ENCODE measurements at places on chromosomes 7 and 10.

- DNase-seq, result no peak
These were observed 2.1 kb upstream of the ZMIZ1 start for GRCh38 chr10:79066411-79067240.

DNA sequence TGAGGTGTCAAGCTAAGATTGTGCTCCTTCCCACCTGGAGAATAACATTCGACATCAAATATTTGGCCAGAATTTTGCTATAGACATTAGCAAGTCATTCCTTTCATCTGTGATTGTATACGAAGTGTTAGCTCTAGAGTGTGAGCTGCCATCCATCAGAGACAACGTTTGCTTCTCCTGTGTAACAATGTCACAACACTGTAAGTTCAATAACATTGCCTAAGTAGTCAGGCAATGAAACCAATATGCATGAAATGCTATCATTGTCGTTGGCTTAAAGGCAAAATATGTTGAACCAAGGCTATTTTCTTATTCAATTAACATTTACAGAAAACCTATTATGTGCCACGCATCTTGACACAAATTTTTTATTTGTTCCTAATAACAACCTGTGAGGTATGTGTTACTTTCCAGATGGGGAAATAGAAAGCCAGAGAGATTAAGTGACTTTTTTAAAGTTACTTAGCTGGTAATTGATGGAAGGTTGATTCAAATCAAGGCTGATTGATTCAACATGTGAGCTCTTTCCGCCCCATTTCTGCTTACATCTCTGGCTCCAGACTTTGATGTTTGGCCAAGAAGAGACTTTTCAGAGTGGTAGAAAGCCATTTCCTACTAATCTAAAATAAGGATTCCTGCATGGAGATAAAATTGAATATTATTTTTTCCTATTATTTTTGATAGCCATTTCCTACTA is 32.0 kb downstream of the BET1 start:
- DNase-seq, result no peak

- DNase-seq, result no peak
These were observed 9.3 kb upstream of the UNCX start for GRCh38 chr7:1223196-1223981.

GRCh38 chr10:112911206-112911605 is 38.8 kb upstream of the TCF7L2 start:
- no peak for DNase-seq

DNA sequence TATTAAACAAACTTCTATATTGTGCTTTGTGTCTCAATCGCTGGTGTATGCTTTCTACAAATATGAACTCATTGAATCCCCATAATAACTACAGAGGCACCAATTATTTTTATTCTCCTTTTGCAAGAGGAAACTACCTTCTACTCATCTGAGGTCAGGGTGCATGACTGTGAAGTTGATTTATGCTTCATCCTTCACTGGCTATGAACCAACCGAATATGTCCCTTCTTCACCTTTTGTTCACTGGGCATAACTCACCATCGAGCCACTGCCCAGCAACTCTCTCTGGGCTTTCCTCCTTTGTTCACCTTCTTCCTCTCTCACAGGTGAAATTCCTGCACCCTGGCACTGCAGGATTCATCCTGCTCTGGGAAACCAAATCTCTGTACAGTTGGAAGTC is 61.3 kb upstream of the PFKP start:
- no peak for DNase-seq

- DNase-seq, result peak; percentile 64
These were observed 2.4 kb upstream of the INPP5A start for GRCh38 chr10:132535065-132535651.

DNA sequence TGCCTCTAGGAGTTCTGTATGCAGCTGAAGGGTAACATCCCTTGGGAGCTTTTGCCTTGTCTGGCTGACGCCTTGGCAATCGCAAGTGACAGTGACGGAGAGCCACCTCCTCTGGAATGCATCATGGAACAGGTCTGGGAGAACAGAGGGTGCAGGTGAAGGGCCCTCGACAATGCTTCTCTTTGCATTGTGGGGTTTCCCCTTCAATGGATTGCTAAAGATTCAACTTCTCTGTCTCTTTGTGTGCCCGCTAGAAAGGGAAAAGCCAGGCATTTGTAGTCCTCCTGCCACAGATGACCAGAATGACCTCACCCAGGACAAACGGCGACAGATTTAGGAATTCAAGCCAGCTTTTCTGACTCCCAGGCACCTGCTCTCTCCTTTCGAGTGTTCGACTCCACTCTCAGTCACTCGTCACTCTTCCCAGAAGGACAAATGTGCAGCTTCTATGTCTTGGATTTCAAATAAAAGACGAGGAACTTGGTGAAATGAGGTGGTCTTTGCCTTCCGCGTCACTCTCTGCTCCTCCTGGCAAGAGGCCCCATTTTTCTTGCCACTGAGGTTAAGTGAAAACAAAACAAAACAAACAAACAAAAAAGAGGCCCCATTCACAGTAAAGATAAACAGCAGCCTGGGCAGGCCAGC is 26.1 kb downstream of the IL2RA start:
- DNase-seq, result no peak

DNA sequence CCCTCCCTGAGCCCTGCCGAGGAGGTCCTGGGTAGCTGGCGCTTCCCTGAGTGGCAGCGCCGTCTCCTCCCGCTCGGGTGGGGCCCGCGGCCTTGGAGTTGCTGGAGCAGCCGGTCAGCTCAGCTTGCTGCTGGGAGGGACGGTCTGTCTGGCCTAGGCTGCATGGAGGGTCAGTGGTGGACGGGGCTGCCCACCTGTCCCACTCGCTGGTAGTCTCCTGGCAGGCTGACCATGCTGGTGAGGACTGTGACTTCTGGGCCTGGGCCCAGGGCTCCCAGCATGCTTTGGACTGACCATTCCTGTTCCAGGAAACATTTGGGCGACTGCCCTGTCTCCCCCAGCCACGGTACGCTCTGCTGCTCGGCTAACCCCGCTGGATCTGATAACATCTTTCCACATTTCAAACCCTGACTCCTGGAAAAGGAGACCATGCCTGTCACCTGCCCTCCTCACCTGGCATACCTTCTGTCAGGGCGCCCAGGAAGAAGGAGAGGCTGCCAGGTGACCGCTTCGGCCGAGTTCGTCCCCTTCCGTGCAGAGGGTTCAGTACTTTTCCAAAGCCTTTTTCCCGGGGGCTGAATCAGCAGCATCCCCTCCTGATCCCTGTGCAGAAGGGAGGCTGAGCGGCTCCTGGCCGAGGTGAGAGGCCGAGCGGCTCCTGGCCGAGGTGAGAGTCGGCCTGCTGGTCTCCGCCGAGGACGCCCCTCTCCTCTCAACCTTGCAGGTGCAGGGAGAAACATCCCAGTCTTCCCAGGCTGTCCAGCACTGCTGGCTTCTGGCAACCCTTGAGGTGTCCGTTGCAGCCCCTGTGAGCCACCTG is 43.4 kb downstream of the FAM20C start:
- DNase-seq, result peak; percentile 85

- DNase-seq, result no peak
These were observed 36.1 kb downstream of the NET1 start for GRCh38 chr10:5448333-5449001.

GRCh38 chr10:44948642-44949041 is 11.0 kb upstream of the RASSF4 start:
- DNase-seq, result no peak

DNA sequence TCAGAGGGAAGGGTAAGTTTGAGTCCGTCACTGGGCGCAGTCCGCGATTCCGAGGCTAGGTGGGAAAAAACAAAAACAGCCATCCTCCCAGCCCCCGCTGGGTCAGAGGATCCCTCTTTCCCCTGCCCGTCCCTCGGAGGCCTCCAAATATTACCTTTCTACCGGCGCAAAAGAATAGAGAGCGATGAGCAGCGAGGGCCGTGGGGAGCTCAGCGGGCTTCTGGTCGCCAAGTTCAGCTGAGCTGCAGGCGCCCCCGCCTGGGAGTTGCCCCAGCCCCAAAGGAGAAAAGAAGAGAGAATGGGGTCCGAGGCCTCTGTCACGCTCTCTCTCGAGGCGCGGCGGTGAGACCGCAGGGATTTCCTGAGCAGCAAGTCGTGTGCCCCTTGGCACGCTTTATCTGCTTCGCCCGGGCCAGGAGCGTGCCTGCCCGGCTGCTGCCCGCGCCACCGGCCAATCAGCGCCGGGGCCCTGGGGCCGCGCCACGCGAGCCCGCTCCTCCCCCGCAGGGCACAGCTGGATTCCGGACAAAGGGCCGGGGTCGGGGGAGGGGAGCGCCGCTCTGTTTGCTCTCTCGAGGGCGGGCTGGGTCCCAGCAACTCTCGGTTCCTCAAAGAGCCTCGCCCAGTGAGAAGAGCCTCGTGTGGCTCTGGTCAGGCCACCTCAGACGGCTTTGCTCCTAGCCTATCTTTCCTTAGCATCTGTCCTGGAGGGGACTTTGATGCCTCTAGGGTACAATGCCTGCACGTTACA is at the start of gene NEUROG3:
Gene NEUROG3 (minus strand): TSS at position 367 of the 751 bp plus-strand sequence. CDS start 379 bp downstream, outside the sequence.
- peak; percentile 70 for DNase-seq

GRCh38 chr7:74343281-74344131 is 54.3 kb downstream of the CLIP2 start:
- DNase-seq, result peak; percentile 67

GRCh38 chr7:55432506-55432905 is 67.4 kb downstream of the LANCL2 start:
- no peak for DNase-seq

- no peak for DNase-seq
These were observed 163.1 kb upstream of the AGR3 start for GRCh38 chr7:17044861-17045260.

- DNase-seq, result peak; percentile 72
These were observed 5.0 kb upstream of the TACR2 start for GRCh38 chr10:69421611-69422308.

DNA sequence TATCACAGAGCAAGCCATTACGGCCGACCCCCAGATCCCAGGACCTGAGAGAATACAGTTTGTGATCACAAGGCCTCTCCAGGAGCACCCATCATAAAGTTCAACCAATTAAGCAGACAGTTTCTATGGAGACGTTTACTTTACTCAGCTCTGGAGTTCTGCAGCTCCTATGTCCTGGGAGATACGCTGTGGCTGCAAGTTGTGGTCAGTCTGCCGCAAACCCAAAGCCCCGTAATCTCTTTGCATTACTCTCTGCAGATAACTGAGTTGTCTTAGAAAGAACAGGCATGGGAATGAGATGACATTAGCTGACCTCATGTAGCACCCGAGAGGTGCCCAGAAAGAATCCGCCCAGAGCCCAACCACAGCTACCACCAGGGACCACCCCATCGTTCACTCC is 305.1 kb downstream of the FGFR2 start:
- no peak for DNase-seq

- no peak for DNase-seq
These were observed 518.0 kb downstream of the XPNPEP1 start for GRCh38 chr10:109405338-109405737.

- DNase-seq, result no peak
These were observed 264.4 kb downstream of the TNS3 start for GRCh38 chr7:47317487-47317886.

GRCh38 chr10:1708746-1709145 is 28.6 kb downstream of the ADARB2 start:
- no peak for DNase-seq

GRCh38 chr7:143346018-143346417 is 16.5 kb downstream of the FAM131B start:
- DNase-seq, result no peak

GRCh38 chr7:95843286-95843685 is 70.9 kb downstream of the DYNC1I1 start:
- DNase-seq, result no peak

GRCh38 chr7:46658281-46658680 is 737.2 kb upstream of the IGFBP3 start:
- DNase-seq, result no peak

DNA sequence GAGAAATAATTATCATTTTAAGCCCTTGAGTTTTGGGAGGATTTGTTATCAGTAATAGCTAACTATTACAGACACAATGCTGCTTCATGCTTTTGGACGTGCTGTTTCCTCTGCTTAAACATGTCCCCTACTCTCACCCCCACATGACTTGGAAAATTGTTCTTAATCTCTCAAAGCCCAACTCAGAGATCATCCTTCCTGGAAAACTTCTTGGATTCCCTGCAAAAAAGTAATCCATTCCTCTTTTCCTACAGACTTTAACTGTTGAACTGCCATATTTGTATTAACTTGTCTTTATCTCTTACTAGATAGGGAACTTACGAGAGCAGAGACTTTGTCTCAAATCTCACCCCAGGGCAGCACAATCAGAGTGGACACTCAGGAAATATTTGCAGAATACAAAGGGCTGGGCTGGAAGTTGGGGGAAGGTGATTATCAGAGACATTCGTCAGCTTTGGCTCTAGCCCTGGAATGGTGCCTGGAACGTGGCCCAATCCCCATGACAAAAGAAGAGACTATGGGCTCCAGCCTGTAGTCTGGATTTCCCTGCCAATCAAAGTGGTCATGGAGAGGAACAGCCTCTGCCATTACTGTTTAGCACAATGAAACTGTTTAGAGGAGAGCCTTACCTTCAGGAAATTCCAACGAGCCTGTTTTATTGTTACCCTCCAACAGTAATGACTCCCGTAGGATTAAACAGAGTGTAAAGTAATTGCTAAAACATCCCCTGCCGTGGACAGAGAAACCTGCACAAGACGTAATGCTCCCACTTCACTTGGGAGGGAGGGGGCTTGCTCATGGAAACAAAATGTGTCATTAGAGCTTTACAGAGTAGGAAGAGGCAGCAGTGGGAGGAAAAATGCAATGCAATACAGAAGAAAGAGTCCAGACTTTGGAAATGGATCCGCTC is 140.4 kb upstream of the AUTS2 start:
- DNase-seq, result no peak

- DNase-seq, result no peak
These were observed 103.0 kb downstream of the COBL start for GRCh38 chr7:51213618-51214017.

- no peak for DNase-seq
These were observed 1.7 kb downstream of the ADAM8 start for GRCh38 chr10:133274751-133275683.

- no peak for DNase-seq
These were observed 465.6 kb upstream of the VSTM2A start for GRCh38 chr7:54076616-54077015.

- DNase-seq, result no peak
These were observed 29.7 kb upstream of the GTF2I start for GRCh38 chr7:74627661-74628411.

- no peak for DNase-seq
These were observed 205.4 kb upstream of the YAE1 start for GRCh38 chr7:39360766-39361165.

DNA sequence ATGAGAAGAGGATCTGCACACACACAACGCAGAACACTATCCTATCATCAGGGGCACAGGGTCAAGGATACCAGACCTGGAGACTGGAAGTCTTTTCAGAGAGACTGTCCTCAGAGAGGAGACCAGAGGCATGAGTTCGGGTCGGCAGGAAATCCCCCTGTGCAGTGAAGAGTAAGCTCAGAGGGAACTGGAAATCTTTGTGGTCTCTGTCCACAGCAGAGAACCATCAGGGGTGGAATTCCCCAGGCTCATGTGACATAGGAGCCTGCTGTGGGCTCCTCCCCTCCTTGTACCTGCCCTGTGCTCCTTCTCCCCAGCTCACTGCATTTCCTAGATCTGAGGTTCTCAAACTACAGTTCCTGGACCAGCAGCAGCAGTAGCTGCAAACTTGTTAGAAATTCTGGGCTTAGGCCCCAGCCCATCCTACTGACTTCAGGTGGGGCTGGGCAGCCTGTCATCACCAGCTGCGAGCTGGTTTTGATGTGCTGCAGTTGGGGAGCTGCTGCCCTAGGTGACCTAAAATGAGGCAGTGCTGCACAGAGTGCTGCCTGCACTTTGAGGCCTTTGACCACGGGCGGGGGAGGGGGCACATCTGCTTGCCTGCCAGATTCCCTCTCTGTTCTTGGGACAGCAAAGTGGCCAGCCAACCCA is 2.4 kb downstream of the ZMIZ2 start:
- no peak for DNase-seq
